ENCODE measurements at places on chromosomes 4 and X.

- DNase-seq, result no peak
Observed at GRCh38 chr4:127995776-127996175, 30.6 kb downstream of the ABHD18 start.

DNA sequence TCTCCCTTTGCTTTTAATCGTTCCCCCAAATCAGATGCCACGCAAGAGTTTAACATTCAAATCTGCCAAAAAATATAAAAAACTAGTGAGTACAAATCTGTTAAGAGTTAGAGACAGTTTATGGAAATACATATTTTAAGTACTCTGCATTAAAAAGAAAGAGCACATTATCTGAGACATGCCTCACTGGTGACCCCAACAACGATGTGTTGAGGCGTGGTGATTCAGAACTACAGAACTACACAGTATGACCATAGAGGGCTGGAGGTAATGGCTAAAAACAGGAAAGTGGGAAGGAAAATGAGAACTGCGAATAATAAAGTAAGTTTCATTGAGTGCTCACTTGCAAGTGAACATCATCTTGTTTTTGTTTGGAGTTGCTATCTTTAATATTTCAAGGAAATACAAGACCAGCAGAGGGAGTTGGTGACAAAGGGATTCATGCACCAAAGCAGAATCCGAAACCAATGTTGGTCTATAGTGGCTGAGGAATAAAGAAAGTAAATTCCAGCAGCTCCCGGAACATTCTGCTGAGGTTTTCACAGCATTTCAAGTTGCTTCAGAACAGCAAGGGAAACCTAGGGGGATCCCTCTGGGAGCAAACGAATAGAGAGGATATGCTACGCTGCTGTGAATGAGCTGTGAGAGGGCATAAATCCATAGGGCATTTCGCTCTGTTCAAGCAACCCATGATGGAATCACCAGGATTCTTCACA is 92.2 kb downstream of the DCHS2 start:
- no peak for DNase-seq

- DNase-seq, result no peak
Observed at GRCh38 chrX:154056770-154057241, 37.1 kb upstream of the IRAK1 start.

GRCh38 chr4:146098397-146098796 is 77.1 kb upstream of the LSM6 start:
- DNase-seq, result no peak

Measured in NCI-H1930 (cell line).